ENCODE measurements at places on chromosomes 6 and 20. TPM values are rescaled to one million over a fixed set of nuclear protein-coding genes. Genes with fewer than 3 reads are reported as not detected.

HRH3 gene
- total RNA-seq, result not detected

CFAP206 gene
- 0.11 TPM for total RNA-seq

MUCL3 gene
- not detected for total RNA-seq

DEF6 gene
- total RNA-seq, result 1.0 TPM

MYT1 gene
- 0.11 TPM for total RNA-seq

ASIP gene
- 32.6 TPM for total RNA-seq

FRS3 gene
- total RNA-seq, result 5.3 TPM

APMAP gene
- total RNA-seq, result 23.8 TPM

PAX1 gene
- not detected for total RNA-seq

KAT14 gene
- total RNA-seq, result 10.7 TPM

BMP7 gene
- total RNA-seq, result 19.9 TPM

- H3K36me3 ChIP-seq, result no peaks in the 10 kb centered on the region
- peaks cover 22% of the 10 kb centered on the region for H3K4me1 ChIP-seq
- DNase-seq, result peak; percentile 36
Measured at GRCh38 chr6:148747471-148748165, 788 bp downstream of the UST start.

DNA sequence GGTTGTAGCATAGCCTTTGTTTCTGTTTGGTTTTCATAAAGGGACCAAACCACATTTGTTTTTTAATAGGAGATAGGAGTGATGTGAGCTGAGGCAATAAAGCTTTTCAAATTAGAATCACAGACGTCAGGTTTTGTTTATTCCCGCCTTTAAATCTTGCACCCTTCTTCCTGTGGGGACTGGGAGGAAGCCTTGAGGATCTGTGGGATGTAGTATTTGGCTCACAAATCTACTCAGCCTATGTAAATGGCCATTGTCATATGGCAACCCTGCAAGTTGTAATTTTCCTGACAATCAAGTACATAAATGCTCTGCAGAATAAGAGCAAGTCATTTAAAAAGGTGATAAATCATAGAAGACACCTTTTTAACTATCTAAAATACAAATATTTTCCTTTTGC, 110.4 kb downstream of the ADGRG6 start:
- no peaks in the 10 kb centered on the region for H3K4me1 ChIP-seq
- no peaks in the 10 kb centered on the region for H3K36me3 ChIP-seq
- DNase-seq, result no peak
- no peak overlapping the region for H3K27ac ChIP-seq
- H3K4me3 ChIP-seq, result no peak overlapping the region

DNA sequence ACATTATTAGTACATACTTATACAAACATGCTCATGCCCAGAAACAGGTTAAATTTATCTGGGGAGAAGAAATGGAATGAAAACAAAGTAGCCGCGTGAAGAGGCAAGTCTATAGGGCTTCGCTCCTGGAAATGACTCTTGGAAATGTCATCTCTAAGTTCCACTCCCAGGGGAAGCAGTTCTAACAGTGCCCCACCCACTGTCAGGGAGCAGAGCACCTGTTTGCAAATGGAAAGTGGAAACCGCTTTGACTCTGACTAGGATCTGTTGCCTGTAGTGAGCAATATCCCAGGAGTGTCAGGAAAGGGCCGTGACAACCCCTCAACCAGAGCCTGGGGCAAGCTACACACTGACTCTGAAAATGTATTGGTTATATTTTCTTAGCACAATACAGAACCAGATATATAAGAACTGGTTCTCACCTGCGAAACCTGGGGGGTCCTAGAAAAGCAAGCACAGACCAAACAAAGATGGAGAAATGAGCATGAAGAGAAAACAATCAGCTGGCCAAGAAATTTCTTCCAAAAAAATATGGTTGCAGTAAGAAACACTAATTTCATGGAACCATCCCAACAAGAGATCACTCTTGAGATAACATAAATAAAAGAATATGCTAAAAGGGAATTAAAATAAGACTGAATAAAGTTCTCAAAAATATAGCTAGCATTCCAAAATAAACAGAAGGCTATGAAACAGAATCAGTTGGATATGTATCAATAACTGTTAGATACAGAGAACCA, 47.5 kb upstream of the CRISP1 start:
- DNase-seq, result no peak
- H3K27ac ChIP-seq, result no peak overlapping the region
- peaks cover 10% of the 10 kb centered on the region for H3K4me1 ChIP-seq
- no peaks in the 10 kb centered on the region for H3K27me3 ChIP-seq
- H3K4me3 ChIP-seq, result no peak overlapping the region
- H3K36me3 ChIP-seq, result no peaks in the 10 kb centered on the region

DNA sequence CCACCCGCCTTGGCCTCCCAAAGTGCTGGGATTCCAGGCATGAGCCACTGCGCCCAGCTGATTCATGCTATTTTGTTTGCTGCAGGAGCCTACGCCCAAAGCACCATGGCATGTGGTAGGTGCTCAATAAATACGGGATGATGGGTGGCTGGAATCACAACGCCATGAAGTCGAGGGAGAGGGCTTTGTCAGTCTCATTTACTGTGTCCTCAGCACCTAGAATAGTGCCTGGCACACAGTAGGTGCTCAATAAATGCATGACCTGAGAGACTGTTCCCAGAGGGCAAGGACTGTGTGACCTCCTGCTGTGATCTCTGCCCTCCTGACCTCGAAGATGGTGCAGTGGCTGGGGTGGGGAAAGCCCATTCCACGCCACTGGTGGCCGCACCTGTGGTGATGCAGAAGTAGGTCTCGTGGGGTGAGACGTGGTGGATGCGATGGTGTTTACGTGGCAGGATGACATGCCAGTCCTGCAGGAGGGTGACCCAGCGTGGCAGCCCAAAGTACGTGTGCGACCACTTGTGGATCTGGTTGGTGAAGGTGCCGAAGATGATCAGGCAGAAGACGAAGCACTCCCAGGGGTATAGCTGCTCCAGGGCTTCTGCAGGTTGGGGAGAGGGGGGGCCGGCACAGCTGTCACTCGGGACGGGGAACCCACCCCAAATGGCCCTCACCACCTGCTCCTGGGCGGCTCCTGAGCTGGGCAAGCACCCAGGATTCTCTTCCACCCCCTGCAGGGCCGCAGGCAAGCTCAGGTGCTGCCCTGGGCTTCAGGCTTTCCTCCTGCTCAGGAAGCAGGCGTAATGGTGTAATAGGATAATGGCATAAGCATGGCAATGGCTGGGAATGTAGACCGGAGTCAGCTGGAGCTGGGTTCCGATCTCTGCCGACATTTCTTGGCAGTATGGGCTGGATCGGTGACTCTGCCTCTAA, 14.9 kb upstream of the UBE2V1 start:
- peaks cover 29% of the 10 kb centered on the region for H3K4me1 ChIP-seq
- H3K4me3 ChIP-seq, result no peak overlapping the region
- peaks cover 70% of the 10 kb centered on the region for H3K36me3 ChIP-seq
- no peak for DNase-seq

- H3K4me3 ChIP-seq, result no peak overlapping the region
- no peaks in the 10 kb centered on the region for H3K4me1 ChIP-seq
- H3K36me3 ChIP-seq, result no peaks in the 10 kb centered on the region
- no peak for DNase-seq
Measured at GRCh38 chr20:43755851-43756250, 29.0 kb upstream of the GTSF1L start.

GRCh38 chr20:35954907-35955251, 577 bp upstream of the SCAND1 start:
- no peaks in the 10 kb centered on the region for H3K36me3 ChIP-seq
- H3K4me1 ChIP-seq, result peaks cover 43% of the 10 kb centered on the region
- H3K27me3 ChIP-seq, result no peaks in the 10 kb centered on the region
- H3K27ac ChIP-seq, result peak overlapping the region; percentile 98
- peak overlapping the region; percentile 95 for H3K4me3 ChIP-seq

DNA sequence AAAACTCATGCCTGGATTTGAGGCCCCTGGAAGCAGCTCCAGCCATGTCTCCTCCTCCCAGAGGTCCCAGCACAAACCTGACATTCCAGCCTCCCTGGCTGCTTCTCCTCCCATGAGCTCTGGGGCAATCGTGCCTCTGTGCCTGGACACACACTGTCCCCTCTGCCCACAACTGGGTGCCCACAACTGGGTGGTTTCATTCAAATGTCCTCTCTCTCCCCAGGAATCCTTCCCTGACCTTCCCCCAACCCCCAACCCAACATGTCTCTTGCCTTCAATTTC, 37.4 kb downstream of the NOL4L start:
- no peaks in the 10 kb centered on the region for H3K4me1 ChIP-seq
- H3K27ac ChIP-seq, result no peak overlapping the region
- no peak for DNase-seq
- H3K36me3 ChIP-seq, result no peaks in the 10 kb centered on the region

- no peak for DNase-seq
- H3K4me3 ChIP-seq, result no peak overlapping the region
- H3K27me3 ChIP-seq, result no peaks in the 10 kb centered on the region
- H3K4me1 ChIP-seq, result no peaks in the 10 kb centered on the region
- H3K27ac ChIP-seq, result no peak overlapping the region
Measured at GRCh38 chr20:54234991-54235390, 27.1 kb downstream of the PFDN4 start.

GRCh38 chr6:159642481-159642880, 50.6 kb downstream of the SOD2 start:
- no peaks in the 10 kb centered on the region for H3K36me3 ChIP-seq
- H3K4me1 ChIP-seq, result peaks cover 6% of the 10 kb centered on the region
- no peak for DNase-seq
- H3K4me3 ChIP-seq, result no peak overlapping the region

DNA sequence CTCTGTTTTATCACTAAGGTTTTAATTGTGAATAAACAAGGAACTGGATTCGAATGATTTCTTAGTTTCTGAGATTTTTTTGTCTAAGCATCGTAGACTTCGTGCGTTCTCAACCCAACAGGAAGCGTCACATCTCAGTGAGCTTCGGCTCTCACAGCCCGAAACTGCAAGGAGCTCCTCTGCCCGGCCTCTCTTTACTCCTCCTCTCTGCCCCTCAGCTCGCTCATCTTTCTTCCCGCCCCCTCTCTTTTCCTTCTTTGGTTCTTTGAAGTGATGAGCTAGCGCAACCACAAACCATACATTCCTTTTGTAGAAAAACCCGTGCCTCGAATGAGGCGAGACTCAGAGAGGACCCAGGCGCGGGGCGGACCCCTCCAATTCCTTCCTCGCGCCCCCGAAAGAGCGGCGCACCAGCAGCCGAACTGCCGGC, 480 bp upstream of the NT5E start:
- peak overlapping the region; percentile 87 for H3K27ac ChIP-seq
- H3K4me1 ChIP-seq, result peaks cover 22% of the 10 kb centered on the region
- H3K36me3 ChIP-seq, result no peaks in the 10 kb centered on the region
- H3K4me3 ChIP-seq, result peak overlapping the region; percentile 75
- DNase-seq, result no peak
- peaks cover 94% of the 10 kb centered on the region for H3K27me3 ChIP-seq

GRCh38 chr20:37749620-37750403, 56.0 kb downstream of the CTNNBL1 start:
- H3K4me1 ChIP-seq, result peaks cover 19% of the 10 kb centered on the region
- H3K4me3 ChIP-seq, result no peak overlapping the region
- no peak for DNase-seq
- H3K27me3 ChIP-seq, result no peaks in the 10 kb centered on the region
- H3K36me3 ChIP-seq, result peaks cover 43% of the 10 kb centered on the region

- peak overlapping the region; percentile 38 for H3K27ac ChIP-seq
- DNase-seq, result peak; percentile 67
- H3K4me3 ChIP-seq, result no peak overlapping the region
- peaks cover 1% of the 10 kb centered on the region for H3K27me3 ChIP-seq
- H3K4me1 ChIP-seq, result peaks cover 19% of the 10 kb centered on the region
Measured at GRCh38 chr20:891058-891705, 25.0 kb downstream of the ANGPT4 start.

GRCh38 chr6:31965700-31966099, 6.2 kb downstream of the DXO start:
- DNase-seq, result peak; percentile 7
- H3K4me3 ChIP-seq, result no peak overlapping the region
- no peak overlapping the region for H3K27ac ChIP-seq
- H3K36me3 ChIP-seq, result peaks cover 97% of the 10 kb centered on the region

- no peaks in the 10 kb centered on the region for H3K4me1 ChIP-seq
- no peak overlapping the region for H3K4me3 ChIP-seq
- peaks cover 18% of the 10 kb centered on the region for H3K27me3 ChIP-seq
- H3K36me3 ChIP-seq, result no peaks in the 10 kb centered on the region
Measured at GRCh38 chr20:24131684-24132083, 143.1 kb upstream of the GGTLC1 start.

DNA sequence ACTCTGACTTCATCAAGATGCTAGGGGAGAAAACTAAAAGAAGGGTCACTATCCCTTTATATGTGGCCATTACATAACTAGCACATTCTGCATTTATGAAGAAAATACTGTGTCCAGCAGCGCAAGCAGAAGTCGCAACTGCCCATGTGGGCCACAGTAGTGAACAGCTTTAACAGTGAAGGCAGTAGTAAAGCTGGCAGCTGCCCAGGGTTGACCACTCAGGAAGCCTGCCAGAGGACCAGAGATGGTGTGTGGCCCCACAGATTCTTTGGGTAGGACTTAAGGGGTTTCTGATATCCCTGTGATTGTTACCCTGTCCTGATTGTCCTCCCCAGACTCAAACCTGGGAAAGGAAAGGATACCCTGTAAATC, 88.3 kb upstream of the NT5E start:
- H3K27ac ChIP-seq, result no peak overlapping the region
- H3K4me1 ChIP-seq, result no peaks in the 10 kb centered on the region

DNA sequence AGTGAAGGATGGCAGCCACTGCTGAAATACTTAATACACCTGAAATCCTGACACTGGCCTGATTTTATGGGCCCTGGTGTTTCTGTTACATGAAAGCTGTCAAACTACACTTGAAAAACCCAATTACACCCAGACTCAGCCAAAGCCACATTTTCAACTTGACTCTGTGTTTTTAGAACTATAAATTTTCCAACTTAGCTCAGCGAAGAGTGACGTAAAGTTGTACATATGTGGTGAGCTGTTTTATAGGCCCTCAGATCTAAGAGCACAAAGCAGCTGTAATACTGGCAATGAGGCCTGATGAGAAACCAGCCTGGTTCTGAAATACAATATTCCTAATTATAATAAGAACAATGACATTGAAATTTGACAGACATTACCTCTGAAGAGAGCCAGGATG, 18.6 kb downstream of the SCML4 start:
- no peaks in the 10 kb centered on the region for H3K36me3 ChIP-seq
- no peaks in the 10 kb centered on the region for H3K4me1 ChIP-seq
- H3K4me3 ChIP-seq, result no peak overlapping the region

- no peak overlapping the region for H3K27ac ChIP-seq
- no peak for DNase-seq
- H3K4me1 ChIP-seq, result peaks cover 65% of the 10 kb centered on the region
- H3K4me3 ChIP-seq, result no peak overlapping the region
Measured at GRCh38 chr6:37956711-37957275, 137.3 kb downstream of the ZFAND3 start.

- peak overlapping the region; percentile 39 for H3K4me3 ChIP-seq
- peak overlapping the region; percentile 88 for H3K27ac ChIP-seq
- peaks cover 27% of the 10 kb centered on the region for H3K36me3 ChIP-seq
- no peaks in the 10 kb centered on the region for H3K27me3 ChIP-seq
Measured at GRCh38 chr20:5171790-5172164, 45.0 kb downstream of the CDS2 start.

GRCh38 chr20:50513169-50514034, 3.2 kb downstream of the PTPN1 start:
- peak overlapping the region; percentile 93 for H3K27ac ChIP-seq
- H3K4me3 ChIP-seq, result peak overlapping the region; percentile 100
- DNase-seq, result no peak
- no peaks in the 10 kb centered on the region for H3K27me3 ChIP-seq
- H3K4me1 ChIP-seq, result peaks cover 89% of the 10 kb centered on the region

- DNase-seq, result no peak
- peaks cover 45% of the 10 kb centered on the region for H3K4me1 ChIP-seq
- H3K27me3 ChIP-seq, result no peaks in the 10 kb centered on the region
Measured at GRCh38 chr6:131014080-131014776, 48.8 kb downstream of the EPB41L2 start.

GRCh38 chr6:161319231-161319630, 45.4 kb upstream of the AGPAT4 start:
- no peaks in the 10 kb centered on the region for H3K36me3 ChIP-seq
- no peak for DNase-seq
- H3K4me1 ChIP-seq, result no peaks in the 10 kb centered on the region
- H3K27ac ChIP-seq, result no peak overlapping the region
